ENCODE measurements at places on chromosomes 13 and 19.

- DNase-seq: no peak
Observed at GRCh38 chr13:89746554-89746953, 1600.9 kb upstream of the MIR17HG start.

- DNase-seq: no peak
Observed at GRCh38 chr19:39136225-39136940, 10.8 kb downstream of the PAK4 start.

DNA sequence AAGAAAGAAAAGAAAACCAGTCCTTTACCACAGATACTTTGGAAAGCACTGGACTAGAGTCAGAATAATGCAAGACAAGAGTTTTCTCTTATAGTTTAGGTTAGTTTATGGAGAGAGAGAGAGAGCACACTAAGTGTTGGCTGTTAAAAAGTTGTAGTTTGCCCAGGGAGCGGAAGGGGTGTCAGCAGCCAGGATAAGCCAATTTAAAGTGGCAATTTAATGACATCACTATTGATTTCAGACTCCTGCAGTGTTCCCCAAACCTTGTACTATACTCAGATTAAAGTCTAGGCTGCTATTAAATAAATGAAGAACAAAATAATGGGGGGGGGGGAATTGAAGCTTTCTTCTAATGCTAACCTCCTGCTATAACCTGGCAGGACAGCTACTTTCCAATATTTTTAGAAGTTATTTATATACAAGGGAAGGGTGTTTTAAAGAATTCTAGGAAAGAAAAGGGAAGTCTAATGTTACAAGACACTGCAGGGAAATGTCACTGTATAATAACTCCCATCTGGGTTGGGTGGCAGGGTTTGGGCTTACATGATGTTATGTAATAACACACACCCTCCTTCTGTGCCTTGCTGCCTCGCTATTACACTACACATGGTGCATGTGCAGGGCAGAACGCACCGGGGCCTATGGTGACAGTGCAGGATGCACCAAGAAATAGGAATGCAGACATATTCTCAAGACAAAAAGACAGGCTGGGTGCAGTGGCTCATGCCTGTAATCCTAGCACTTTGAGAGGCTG lies 19.9 kb downstream of the TPT1 start:
- DNase-seq: no peak

DNA sequence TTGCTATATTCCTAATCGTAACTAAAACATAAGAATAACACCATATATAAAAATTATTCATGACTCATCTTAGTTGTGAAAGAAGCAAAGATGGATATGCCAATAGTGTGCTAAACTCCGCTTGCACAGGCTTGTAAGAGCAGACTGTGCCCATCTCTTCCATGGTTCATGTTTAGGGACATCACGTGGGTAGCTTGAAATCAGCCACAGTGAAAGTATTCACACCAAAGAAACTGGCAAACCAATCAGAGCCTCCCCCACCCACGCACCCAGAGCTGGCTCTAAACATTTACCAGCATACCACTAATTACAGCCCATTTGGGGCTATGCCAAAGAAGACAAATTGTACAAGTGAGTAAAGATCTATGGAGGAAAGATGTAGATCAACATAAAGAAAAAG lies 147.5 kb downstream of the DIAPH3 start:
- no peak for DNase-seq

GRCh38 chr13:92172191-92172590 lies 773.8 kb downstream of the GPC5 start:
- no peak for DNase-seq

DNA sequence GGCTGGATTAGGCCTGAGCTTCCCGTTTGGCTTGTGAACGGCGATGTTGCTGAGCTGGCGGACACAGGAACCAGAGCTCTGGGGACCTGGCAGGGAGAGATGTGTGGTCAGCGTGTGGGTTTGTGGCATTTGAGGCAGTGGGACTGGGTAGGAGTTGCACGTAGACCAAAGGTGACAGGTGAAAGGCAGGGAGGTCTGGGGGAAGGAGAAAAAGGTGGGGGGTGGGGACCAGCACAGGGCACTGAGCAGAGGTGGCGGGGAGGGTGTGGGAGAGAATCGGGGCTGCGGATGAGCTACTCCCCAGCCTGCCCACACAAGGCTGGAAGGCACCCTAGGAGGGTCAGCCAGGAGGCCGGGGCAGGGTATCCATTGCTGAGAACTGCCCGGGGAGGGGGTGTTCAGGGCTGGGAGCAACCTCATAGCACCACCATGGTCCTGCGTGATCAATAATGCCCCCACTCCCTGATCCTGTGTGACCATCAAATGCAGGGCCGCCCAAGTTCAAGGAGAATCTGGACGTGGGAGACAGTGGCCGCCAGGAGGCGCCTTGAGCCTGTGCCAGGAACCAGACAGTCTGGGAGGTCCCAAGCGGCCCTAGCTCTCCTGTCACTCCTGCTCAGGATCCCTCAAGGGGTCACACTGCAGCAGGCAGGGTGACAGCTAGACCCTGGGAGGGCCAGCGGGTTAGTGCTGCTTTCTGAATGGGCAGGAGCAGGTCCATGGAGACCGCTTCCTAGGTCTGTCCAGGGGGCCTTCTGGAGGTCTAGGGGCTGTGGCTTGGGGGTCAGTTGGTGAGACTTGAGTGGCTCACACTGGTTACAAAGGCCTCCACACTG lies 12.8 kb upstream of the SELENOW start:
- DNase-seq: peak; percentile 54

GRCh38 chr19:45767881-45768654 lies 984 bp downstream of the SIX5 start:
- DNase-seq: no peak

DNA sequence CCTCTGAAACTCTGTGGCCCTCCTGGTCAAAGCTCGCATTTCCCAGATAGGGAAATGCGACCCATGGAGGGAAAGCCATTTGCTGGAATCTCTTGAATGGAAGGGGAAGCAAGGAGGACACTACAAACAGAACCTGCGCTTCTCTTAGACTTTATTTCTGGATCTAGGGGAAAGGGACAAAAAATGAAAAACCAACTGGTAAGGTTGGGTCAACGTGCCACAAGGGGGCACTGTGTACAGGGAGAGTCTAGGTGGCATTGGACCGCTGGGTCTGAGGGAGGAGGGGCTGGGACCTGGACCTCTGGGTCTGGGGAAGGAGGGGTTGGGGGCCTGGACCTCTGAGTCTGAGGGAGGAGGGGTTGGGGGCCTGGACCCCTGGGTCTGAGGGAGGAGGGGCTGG lies 5.0 kb downstream of the KLK4 start:
- no peak for DNase-seq

GRCh38 chr19:18967358-18968146 lies 26.5 kb upstream of the HOMER3 start:
- no peak for DNase-seq

DNA sequence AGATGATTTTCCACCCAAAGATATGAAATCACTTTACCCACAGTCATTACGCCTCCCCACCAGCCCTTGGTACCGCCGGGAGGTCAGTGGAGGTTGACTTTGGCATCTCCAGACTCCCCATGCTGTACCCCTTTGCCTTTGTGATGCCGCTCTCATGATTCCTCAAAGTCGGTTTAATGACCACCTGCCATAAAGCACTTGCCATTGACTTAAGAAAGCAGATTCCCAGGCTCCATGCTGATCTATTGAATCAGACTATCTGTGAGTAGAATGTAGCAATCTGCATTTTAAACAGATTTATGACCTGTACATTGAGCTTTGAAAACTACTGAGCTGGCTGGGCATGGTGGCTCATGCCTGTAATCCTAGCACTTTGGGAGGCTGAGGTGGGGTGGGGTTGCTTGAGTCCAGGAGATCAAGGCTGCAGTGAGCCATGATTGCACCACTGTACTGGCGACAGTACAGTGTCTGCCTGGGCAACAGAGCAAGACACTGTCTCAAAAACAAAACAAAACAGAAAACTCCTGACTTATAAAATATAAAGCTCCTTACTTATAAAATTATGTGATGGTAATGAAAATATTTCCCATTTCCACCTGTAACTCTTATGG lies 235.2 kb downstream of the KLF5 start:
- no peak for DNase-seq

GRCh38 chr19:48918801-48919247 lies 14.7 kb upstream of the DHDH start:
- DNase-seq: no peak

DNA sequence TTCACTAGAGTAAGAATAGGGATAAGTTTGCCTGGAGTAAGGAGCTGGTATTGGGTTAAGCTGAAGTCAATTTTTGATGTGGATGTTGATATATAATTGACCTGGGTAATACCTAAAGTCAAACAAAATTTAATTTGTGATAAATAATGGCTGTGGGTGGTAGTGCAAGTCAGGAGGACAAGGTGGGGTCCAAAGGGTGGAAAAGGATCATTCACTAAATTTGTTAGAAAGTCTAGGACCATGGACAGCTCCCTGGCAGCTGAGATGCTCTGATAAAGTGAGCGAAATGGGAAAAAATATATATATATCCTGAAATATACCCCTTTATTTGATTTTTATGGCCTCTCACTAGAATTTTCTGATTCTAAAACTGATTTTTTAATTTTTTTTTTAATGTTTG lies 463.5 kb downstream of the GPC6 start:
- no peak for DNase-seq

DNA sequence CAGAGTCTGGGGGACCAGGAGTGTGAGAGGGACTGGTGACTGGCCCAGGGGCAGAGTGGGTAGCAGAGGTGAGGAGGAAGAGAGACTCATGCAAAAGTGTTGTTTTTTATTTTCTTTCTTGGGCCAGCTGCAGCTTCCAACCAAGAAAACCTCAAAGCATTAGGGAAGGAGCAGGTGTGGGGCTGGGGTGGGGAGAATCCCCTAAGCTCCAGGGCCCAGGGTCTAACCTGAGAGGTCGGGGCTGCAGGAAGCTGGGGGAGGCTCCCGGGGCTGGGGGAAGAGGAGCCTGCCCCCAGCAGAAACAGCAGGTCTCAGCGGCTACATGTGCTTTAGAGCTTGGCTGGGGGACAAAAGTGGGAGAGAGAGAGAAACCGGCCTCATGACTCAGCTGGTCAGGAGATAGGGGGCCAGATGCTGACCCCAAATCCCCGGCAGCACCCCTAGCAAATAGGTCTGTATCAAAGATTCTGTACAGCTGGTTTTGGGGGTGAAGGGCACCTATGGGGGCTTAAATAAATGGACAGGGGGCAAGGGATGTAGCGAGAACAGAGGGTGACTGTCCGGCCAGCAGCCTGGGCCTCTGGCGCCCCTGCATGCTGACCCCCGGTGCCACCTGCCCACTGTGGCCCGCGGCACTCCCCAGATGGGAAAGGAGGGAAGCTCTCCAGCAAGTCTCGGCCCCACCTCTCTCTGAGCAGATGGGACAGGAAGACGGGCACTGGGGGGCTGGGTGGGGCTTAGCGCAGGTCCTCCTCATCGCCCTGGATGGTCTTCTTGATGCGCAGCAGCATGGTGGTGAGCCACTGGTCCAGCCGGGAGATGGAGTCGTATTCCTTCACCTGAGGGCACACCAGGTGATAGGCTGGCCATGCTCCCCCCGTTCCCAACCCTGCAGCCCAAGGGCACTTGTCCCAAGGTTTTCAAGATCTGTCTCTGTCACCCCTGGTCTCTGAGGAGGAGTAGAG lies 3.8 kb upstream of the KPTN start:
- DNase-seq: no peak

- DNase-seq: no peak
Observed at GRCh38 chr19:2337329-2337707, 8.8 kb downstream of the SPPL2B start.

- no peak for DNase-seq
Observed at GRCh38 chr13:114259974-114260373, 21.4 kb upstream of the UPF3A start.

DNA sequence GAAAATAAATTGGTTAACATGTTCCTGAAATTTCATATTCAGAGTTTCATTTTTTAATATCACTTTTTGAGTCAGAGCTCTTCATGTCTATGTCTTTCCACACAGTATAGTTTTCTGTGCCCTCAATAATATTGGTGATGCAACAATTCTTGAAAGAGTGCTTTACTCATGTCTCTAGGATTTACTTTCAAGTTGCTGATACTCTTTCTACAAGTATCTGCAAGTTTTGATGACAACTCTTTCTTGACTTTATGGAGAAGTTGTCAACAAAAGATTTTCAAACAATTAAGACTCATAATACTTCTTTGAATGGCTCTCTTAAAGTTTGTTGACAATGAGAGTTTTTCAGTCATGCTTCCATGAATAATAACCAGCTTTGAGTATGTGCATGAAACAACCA lies 561.7 kb downstream of the DIAPH3 start:
- DNase-seq: no peak

DNA sequence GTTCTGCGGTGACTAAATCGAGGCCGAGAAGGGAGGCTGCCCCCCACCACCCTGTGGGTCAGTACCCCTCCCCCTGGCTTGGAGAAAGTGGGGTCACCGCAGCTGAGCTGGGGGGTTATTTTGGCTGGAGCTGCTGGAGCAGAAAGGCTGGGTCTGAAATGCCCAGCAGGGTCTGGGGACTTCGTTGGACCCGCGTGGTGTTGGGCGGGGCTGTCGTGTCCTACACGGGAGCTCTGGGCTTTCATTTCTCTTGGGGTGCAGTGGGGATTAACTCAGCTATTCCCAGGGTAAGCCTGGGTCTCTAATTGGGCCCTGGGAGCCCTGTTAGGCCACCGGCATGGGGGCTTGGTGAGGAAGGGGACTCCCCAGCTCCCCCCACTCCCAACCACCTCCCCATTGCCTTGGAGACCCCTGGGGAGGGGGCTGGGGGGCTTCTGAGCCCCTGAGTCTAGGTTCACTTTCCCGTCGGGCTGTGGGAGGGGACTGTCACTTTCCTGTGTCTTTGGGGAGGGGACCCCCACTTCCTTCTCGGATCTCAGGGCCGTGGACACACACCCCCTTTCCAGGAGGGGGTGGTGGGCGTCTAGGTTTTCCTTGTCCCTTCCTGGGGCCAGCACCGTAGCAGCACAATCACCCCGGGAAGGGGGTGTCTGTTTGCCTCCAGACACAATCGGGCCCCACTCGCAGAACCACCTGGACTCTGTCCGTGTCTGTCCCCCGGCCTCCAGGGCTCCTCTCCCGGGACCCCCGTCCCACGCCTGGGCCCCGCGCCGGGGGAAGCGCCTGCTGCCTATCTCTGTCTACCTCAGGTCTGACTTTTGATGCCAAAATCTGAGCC lies 10.2 kb upstream of the WDR18 start:
- DNase-seq: no peak

DNA sequence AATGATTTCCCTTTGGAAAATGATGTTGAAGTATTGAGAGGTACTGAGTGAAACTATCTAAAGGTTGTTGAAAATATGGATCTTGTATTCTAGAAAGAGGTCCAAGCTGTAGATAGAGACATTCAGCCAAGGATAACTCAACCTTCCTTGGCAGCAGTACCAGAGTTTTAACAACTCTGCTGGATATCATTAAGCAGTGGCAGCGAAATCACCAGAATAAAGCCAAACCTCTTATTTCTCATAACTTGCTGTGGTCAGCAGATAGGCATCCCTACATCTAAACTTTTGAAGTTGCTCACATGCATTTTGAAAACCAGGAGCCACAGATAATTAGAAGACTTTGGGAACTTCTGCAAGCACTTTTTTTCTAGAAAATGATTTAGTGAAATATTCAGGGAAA lies 559.8 kb downstream of the IRS2 start:
- no peak for DNase-seq

GRCh38 chr19:51172223-51172622 lies 30.1 kb downstream of the SIGLEC7 start:
- DNase-seq: no peak
